Activated naive CD8-positive, alpha-beta T cell treated with anti-CD3 and anti-CD28 coated beads, Interleukin-2, amount 10 ng/mL, durations not matched to agents 7 days and 5 days (primary cell): ENCODE measurements at places on chromosomes 5 and 9. TPM values are rescaled to one million over a fixed set of nuclear protein-coding genes. Genes with fewer than 3 reads are reported as not detected.

DNA sequence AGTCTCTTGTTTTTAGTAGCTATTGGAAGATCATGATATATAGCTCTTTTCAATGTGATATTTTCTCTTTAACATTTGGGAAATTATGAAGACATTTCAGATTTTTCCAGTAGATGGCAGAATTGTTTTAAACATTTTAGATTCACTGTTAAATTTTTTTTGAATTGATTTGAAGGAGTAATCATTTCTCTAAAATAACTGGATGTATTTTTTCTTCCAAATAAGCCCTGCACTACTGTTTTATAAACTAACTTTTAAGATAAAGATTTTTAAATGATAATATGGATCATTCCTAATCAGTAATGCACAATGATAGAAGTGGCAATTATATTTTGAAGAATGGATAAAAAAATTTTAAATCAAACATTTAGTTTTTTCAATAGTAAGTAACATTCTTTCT is 14.2 kb downstream of the NDUFAF2 start:
- no peaks in the 10 kb centered on the region for H3K4me1 ChIP-seq
- no peak overlapping the region for H3K4me3 ChIP-seq
- no peak overlapping the region for H3K27ac ChIP-seq
- no peaks in the 10 kb centered on the region for H3K27me3 ChIP-seq
- DNase-seq: no peak

GRCh38 chr5:76527685-76528161 is 95.5 kb downstream of the F2RL2 start:
- DNase-seq: no peak
- H3K4me3 ChIP-seq: no peak overlapping the region

DNA sequence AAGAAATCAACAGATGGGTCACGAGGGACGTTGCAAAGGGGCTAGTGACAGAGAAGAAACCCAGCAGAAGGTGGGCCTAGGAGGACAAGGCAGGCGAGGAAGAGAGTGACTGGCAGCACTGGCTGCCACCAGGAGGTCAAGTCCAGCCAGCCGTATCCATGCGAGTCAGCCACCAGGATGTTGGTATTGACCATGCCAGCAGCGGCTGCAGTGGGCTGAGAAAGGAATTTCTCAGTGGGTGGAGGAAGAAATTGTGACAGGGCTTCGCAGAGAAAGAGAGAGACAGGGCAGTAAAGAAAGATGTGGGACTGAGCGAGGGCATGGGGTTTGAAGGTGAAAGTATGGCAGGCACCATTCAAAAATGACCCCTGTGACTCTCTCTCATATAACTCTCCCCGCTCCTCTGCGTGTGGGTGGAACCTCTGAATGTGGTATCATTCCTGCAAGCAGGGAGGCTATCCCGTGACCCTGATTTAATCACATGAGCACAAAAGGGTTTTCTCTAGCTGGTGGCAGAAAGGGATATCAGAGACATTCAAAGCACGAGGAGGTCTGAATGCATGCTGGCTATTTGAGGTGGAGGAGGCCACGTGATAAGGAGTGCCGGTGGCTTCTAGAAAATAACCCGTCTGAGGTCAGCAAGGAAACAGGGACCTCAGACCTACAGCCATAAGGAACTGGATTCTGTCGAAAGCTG is 45.4 kb upstream of the FBXW11 start:
- peaks cover 41% of the 10 kb centered on the region for H3K36me3 ChIP-seq
- DNase-seq: no peak
- no peak overlapping the region for H3K27ac ChIP-seq
- H3K4me3 ChIP-seq: no peak overlapping the region

GRCh38 chr9:85200726-85201404 is 531.3 kb downstream of the NTRK2 start:
- no peak for DNase-seq
- no peaks in the 10 kb centered on the region for H3K4me1 ChIP-seq
- no peak overlapping the region for H3K4me3 ChIP-seq
- no peak overlapping the region for H3K27ac ChIP-seq

- no peaks in the 10 kb centered on the region for H3K4me1 ChIP-seq
- H3K27me3 ChIP-seq: peaks cover 4% of the 10 kb centered on the region
- DNase-seq: no peak
- no peak overlapping the region for H3K27ac ChIP-seq
- H3K36me3 ChIP-seq: no peaks in the 10 kb centered on the region
- no peak overlapping the region for H3K4me3 ChIP-seq
These were observed 27.2 kb upstream of the SLC36A2 start for GRCh38 chr5:151374539-151374938.

DNA sequence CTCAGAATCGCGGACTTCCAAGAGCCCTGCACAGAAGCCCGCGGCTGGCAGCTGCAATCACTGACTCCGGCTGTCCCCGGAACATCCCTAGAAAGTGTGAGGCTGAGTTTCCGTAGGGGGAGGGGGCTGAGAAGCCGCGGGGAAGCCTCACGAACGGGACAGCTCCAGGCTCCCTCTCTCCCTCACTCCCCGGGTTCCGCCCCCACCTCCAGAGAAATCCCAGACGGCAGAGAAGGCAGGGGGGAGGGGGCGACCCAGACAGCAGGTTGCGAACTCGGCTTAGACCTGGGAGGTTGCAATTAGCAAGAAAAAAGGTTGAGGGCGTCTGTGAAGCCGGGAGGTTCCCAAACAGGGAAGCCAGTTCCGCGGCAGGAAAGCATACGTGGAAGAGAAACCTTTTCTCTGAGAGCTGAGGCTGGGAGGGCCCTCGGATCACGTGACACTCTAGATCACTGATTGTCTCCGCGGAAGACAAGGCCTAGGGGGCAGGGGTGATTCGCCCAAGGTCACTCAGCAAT is 73.8 kb upstream of the CPLX2 start:
- H3K27me3 ChIP-seq: peaks cover 48% of the 10 kb centered on the region
- DNase-seq: no peak
- H3K4me3 ChIP-seq: no peak overlapping the region
- peaks cover 6% of the 10 kb centered on the region for H3K4me1 ChIP-seq
- peaks cover 2% of the 10 kb centered on the region for H3K36me3 ChIP-seq

- no peak overlapping the region for H3K27ac ChIP-seq
- H3K4me3 ChIP-seq: no peak overlapping the region
- H3K27me3 ChIP-seq: no peaks in the 10 kb centered on the region
- no peaks in the 10 kb centered on the region for H3K4me1 ChIP-seq
- DNase-seq: no peak
These were observed 722.0 kb downstream of the MTRR start for GRCh38 chr5:8590959-8591358.

DNA sequence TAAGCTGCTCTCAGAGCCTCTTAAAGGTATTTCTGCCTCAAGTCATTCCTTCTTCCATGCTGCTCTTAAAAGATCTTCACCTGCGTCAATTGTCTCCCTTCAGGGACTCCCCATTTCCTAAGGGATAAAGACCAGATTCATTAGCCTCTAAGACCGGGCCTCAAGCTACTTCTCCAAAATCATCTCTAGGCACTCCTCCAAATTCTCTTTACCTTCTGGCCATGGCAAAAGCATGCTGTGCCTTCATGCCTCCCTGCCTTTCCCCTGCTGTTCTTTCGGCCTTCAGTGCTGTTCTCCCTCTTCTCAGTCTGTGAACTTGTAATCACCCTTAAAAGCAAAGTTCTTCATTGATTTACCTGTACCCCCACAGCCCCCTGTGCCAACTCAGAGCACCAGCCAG is 4.4 kb downstream of the TMOD1 start:
- peaks cover 8% of the 10 kb centered on the region for H3K4me1 ChIP-seq
- no peak overlapping the region for H3K4me3 ChIP-seq
- no peak overlapping the region for H3K27ac ChIP-seq
- peaks cover 39% of the 10 kb centered on the region for H3K27me3 ChIP-seq
- DNase-seq: no peak
- H3K36me3 ChIP-seq: no peaks in the 10 kb centered on the region

DNA sequence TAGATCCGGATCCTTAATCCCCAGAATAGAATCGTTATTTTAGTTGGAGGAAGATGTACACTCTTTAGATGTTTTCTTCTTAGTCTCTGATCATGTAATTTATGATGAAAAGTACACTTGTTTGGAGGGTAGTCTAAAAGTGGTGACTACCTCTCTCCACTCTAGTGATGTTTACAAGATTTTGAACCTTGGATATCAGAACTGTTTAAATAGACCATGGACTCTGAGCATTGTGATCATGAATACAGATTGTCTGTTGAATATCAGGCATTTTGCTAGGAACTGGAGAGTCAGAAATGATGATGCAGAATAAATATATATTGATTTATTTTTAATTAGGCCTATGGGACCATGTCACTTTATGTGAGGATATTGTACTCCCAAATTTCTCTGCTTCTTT is 706.3 kb upstream of the WWC1 start:
- H3K4me3 ChIP-seq: no peak overlapping the region
- no peak overlapping the region for H3K27ac ChIP-seq
- H3K27me3 ChIP-seq: no peaks in the 10 kb centered on the region
- no peak for DNase-seq
- H3K4me1 ChIP-seq: no peaks in the 10 kb centered on the region

- no peak overlapping the region for H3K4me3 ChIP-seq
- DNase-seq: no peak
These were observed 21.4 kb downstream of the AGXT2 start for GRCh38 chr5:35026280-35026840.

DNA sequence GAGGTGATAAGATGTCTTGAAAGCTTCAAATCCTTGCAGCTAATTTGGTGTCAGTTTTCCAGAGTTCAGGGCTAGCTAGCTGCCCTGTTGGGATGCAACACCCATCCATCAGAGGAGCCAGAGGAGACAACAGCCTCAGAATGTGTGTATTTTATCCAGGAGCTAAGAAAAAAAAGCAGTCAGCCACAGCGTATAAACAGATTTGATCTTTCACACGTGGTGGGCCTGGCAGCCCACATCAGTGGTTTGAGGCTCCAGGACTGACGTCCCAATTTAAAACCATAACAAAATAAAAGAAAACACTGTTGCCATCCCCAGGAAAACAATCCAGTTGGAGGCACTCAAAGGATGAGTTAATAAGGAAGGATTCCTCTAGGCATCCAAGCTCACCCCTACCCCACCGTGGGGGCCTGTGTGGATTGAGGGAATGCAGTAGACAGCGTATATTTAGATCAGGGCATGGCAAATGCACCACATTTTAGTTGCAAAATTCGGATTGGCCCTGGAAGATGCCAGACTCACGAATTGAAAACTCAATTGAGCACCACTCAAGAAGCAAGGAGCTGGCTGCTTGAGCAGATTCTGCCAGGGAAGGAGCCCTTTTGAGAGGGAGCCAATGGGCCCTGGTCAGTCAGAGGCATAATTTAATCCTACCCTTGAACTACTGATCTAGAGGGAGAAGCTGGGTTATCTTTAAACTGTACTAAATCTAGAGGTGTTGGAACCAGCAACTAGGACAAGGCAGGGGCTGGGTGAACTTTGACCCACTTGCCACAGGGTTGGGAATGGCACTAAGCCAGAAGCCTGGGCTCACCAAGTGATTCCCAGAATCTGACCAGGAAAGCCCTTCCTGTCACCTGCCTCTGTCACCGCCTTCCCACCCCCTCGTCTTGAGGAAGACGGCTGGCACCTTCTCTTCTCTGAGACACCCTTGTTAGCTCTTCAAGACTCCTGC is 17.5 kb downstream of the ADRA1B start:
- no peak overlapping the region for H3K27ac ChIP-seq
- no peaks in the 10 kb centered on the region for H3K36me3 ChIP-seq
- DNase-seq: peak; percentile 33
- peaks cover 55% of the 10 kb centered on the region for H3K27me3 ChIP-seq
- H3K4me1 ChIP-seq: peaks cover 7% of the 10 kb centered on the region

DNA sequence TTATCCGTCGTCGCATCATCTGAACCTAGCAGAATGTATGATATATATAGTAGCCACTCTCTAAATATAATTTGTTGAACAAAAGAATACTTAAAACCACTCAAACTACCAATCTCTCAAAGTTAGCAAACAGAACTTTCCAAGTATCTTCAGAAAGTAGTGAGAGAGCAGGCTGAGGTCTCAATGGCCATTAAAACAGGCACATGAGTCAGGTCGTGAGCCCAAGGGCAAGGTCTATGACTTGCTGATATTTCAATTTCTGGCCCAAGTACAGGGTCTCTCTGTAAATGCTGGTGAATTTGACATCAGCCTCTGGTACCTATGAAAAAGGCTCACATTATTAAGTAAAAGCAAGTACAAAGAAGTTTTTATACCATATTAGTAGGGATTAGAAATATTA is 95.1 kb downstream of the GPR21 start:
- H3K36me3 ChIP-seq: peaks cover 18% of the 10 kb centered on the region
- H3K4me1 ChIP-seq: no peaks in the 10 kb centered on the region
- H3K27ac ChIP-seq: no peak overlapping the region
- no peak for DNase-seq
- H3K4me3 ChIP-seq: no peak overlapping the region

DNA sequence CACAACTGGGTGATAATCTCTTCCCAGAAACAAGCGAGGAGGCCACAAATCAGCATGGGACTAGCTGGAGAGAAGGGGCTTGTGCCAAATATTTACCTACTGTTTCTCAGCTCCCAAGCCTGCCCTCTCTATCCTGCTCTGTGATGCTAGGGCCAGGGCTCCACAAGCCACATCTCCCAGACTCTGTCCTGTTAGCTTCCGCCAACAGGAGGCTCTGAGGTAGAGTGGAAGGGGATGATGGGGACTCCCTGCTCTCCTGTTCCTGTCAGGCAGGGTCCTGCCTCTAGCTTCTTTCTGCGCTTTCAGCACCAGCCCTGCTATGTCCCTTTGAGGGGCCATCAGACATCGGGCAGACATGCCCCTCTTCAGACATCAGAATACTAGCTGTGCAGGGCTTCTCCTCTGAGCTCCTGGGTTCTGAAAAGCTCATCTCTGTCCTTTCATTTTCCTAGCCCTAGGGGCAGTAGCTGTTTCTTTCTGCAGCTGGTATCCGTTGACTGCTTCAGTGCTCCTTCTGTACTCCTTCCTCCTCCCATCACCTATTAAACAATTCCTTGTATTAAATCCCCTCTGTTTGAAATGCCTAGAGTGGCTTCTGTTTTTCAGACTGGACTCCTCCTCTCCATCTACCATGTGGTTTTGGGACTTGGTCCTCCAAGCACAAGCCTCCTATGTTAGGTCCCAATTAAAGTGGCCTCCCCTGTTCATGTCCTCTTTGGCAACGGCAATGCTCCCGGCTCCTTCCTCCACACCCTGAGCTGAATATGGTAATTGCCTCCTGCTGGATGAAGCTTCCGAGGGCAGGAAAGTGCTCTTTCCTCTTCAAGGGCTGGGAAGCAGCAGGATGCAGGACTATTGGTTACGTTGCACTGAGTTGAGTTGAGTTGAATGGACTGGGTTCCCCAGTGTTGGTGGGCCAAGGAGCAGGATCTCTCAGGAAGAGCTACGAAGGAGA is 161.1 kb upstream of the TBC1D2 start:
- H3K4me3 ChIP-seq: no peak overlapping the region
- DNase-seq: no peak
- no peak overlapping the region for H3K27ac ChIP-seq
- H3K27me3 ChIP-seq: peaks cover 18% of the 10 kb centered on the region

DNA sequence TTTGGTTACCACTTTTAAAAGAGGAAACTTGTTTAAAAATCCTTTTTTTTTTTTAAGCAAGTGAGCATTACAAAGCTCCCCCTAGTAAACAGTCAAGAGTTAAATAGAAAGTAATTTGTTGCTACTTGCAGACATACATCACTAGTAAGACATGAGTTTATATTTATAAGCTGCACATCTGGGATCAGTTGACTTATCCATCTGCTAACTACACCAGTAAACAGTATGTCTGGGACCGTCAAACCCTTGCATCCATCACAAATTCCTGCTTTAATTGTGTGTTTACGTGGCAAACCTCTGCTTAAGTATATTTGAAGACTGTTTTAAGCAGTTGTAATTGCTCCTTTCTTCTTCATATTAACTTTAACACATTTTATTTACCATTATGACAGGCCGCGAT is 146.8 kb downstream of the EBF1 start:
- no peak for DNase-seq
- H3K27ac ChIP-seq: no peak overlapping the region
- no peaks in the 10 kb centered on the region for H3K4me1 ChIP-seq
- no peaks in the 10 kb centered on the region for H3K27me3 ChIP-seq
- no peak overlapping the region for H3K4me3 ChIP-seq

Gene ARSI
- total RNA-seq: not detected

Gene FOXB2
- not detected for total RNA-seq

Gene CDH6
- total RNA-seq: not detected

Gene C9orf153
- total RNA-seq: 0.30 TPM

Gene CATSPER3
- 0.40 TPM for total RNA-seq

Gene PNPLA7
- 5.6 TPM for total RNA-seq
